Hindlimb muscle (tissue), 1 donor: ENCODE measurements at places on chromosomes 3 and 15. TPM values are rescaled to one million over a fixed set of nuclear protein-coding genes. Genes with fewer than 3 reads are reported as not detected.

Gene ONECUT1
- not detected for polyA plus RNA-seq

DNA sequence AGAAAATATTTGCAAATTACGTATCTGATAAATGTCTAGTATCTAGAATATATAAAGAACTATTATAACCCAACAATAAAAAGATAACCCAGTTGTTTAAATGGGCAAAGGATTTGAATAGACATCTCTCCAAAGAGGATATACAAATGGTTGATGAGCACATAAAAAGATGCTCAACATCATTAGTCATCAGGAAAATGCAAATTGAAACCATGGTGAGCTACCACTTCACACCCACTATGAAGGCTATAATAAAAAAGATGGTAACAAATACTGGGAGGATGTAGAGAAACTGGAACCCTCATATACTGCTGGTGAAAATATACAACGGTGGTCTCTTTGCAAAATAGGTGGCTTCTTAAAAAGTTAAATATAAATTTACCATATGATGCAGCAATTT, 28.0 kb downstream of the RAD51 start:
- no peak for DNase-seq

DNA sequence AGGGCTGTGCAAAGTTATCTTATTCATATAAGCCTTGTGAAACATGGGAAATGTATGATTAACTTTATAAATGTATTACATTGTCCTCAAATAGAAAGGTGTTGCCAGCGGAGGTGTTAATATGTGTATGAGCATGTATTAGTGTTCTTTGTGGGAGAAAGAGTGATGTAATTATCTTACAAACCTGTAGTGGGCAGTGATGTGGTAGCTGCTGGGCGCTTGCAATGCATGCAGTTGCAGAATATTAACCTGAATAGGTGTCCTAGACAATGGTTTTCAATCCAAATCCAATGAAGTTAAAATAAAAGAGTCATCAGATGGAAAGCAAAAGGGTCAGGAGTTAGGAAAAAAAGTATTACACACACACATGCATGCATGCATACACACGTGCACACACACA, 881.3 kb upstream of the CADM2 start:
- DNase-seq = no peak

- no peak for DNase-seq
Measured at GRCh38 chr3:198030726-198031125, 70.7 kb downstream of the LMLN start.

DNA sequence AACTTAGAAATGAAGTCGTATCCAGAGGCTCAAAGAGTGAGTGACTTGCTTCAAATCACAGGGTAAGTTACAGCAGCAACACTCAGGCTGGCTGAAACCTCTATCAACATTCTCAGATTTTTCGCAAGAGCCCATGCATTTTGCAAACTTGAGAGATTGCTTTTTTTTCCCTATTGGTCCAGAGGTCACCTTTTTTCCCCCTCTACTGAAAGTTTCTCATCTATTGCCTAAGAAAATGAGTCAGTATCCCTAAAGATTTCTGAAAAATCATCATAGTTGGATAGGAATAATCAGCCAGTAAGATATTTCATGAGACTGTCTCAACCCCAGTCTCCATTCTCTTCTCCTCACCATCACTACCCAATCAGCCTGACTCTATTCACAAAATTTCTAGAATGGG, 410.6 kb downstream of the FOXP1 start:
- no peak for DNase-seq
